ENCODE measurements at places on chromosomes 6 and 20. TPM values are rescaled to one million over a fixed set of nuclear protein-coding genes. Genes with fewer than 3 reads are reported as not detected.

DNA sequence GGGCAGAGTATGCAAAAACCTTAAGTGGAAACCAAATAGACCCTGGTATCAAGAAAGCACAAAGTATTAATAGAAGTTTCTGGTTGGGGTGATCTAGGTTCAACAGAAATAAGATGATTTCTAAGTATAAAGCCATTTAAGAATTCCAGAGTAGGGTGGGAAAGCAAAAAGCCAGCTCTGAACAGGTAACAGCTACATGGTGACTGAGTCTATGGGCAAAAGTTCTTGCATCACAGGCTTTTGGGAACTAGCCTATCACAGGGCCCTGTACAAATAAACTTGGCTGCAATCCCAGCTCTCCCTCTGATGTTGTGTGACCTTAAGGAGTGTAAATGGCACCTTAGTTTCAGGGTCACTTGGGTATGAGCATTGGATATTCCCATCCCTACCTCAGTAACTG lies 5.5 kb downstream of the TCF19 start:
- DNase-seq, result no peak

GRCh38 chr20:13302647-13303450 lies 81.8 kb downstream of the ISM1 start:
- DNase-seq, result peak; percentile 69

DNA sequence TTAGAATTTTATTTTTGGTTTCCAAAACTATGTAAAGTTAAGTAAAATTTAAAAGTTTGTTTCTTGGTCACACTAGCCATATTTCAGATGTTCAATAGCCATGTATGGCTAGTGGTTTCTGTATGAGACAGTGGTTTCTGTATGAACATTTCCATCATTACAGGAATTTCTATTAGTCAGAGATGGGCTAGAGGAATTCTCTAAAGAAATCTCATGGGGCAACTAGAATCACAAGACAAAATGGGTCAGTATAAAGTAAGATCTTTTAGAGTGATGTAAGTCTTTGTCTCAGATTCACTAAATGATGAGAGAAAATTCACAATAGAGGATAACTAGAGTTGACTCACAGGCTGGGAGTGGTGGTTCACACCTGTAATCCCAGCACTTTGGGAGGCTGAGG lies 149.0 kb downstream of the FUT9 start:
- DNase-seq, result no peak

GRCh38 chr20:46994341-46994740 lies 99.7 kb downstream of the EYA2 start:
- no peak for DNase-seq

DNA sequence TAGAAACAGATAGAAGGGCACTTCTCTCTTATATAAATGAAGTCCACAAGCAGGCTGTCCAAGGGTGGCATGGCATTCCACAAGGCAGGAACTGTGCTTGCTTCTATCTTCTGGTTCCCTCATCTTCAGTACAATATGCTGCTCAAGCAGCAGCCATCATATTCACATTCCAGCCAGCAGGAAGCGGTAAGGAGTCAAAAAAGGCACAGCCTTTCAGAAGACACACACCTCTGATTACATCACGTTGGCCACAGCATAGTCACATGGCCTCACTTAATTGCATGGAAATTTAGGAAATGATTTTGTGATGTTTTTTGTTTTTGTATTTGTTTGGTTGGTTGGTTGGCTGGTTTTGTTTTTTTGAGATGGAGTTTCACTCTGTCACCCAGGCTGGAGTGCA lies 19.0 kb downstream of the REM1 start:
- DNase-seq, result peak; percentile 69

DNA sequence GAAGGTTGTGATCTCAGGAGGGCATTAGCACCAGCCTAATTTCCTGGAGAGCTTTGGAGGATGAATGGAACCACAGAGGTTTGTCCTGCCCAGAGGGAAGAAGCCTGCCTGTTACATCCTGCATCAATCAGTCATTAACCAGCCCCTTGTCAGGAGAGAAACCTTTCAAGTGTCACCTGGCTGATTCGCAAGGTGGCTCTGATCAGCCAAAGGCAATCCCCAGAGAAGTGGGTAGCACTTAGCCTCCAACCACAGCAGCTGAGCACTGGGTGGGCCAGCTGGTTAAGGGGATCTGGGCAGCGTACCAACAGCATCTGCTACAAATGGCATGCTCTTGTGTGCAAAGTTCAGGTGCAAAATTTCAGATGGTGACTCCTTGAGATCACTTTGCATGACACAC lies 26.9 kb downstream of the ANKEF1 start:
- peak; percentile 54 for DNase-seq

DNA sequence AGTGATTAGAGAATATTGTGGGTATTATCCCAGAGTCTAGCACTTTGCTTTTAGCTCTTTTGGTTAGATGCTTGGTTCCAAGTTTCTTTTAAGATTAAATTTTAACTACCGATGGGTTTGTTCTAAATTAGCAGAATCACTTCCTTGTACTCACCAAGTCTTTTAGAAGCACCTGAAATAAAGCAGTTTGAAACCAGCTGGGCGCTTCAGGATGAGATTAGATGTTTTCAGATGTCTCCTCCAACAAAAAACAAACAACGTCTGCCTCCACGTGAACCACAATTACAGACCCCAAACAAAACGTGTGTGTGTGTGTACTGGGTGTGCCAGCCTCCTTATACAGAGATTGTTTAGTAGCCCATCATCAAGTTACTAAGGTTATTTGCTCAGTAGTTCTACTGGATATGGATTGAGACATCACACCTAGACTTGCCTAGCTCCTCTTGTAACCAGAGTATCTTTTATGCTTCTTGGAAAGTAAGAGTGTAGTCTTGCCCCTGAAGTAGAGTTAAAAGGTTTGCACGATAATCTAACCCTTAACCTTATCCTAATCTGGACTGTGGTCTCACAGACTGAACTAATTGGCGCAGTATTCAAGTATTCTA lies 2.3 kb downstream of the DSTN start:
- DNase-seq, result no peak

DNA sequence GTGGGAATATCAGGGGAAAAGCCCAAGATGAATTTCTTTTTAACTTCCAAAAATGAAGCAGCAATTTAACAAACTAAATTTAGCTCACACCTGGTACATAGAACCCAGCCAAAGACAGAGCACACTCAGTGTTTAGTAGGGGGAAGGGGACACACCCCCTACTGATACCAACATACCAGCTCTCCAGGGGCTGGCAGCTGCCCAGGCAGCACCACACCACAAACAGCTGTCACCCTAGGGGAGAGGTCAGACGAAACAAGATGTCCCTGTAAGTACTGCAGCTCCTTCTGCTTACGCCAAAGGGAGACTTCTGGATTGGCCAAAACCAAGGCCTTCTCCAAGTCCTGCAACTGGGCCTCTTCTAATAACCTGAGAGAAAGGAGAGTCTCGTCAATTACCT lies 26.0 kb downstream of the MDN1 start:
- DNase-seq, result no peak

The JPH2 gene
- 0.07 TPM for total RNA-seq

- peak; percentile 75 for DNase-seq
These were observed 112.6 kb upstream of the RALGAPA2 start for GRCh38 chr20:20824924-20825584.

- peak; percentile 86 for DNase-seq
These were observed 3.6 kb upstream of the MATN4 start for GRCh38 chr20:45311589-45312211.

DNA sequence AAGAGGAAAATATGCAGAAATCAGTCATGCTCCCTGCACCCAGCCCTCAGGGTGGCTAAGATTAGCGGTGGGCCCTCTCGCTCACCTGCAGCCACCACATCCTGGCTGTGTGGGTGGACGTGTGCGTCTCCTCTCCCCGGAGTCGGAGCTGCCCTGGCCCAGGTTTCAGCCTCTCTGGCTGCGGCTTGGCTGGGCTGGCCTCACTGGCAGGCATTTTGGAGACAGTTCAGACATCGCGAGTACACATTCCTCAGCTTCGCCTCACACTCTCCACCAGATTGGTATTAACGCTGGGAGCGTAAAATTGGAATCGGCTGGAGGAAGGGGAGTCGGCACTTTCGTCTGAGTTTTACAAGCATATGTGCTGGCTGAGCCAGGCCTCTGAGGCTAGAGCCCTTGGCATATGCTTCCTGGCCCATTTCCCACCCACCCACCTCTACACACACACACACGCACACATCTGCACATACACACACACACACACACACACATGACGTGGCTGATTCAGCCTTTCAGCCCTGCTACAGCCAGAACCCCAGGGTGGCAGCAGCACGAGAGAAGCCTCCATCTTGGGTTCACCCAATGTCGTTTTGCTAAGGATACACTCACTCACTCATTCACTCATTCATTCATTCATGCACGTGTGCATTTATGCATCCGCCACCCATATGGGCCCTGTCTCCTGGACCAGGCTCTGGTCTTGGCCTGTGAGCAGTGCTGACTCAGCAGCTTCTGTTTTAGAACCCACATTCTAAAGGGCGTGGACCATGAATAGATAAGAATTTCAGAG lies 42.9 kb downstream of the BCAS4 start:
- no peak for DNase-seq

The SOX4 gene
- 269 TPM for total RNA-seq

DNA sequence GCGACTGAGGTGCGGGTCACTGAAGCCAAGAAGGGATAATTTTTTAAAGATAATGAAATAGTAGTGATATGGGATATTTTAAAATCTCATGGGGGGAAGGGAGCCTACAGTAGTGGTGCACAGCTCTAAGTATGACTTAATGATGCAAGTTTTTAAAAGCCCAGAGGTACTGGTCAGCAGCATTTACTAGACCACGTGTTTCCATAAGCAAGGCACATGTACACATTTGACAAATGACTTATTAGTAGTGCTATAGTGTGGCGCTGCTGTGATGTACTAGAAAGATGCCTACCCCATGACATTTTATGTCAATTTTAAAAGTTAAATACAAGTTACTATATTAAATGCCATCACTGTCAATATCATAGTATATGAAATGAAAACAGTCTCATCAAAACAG lies 7.5 kb upstream of the LINC00237 start:
- DNase-seq, result no peak

The GSTA1 gene
- total RNA-seq, result not detected

GRCh38 chr6:149139782-149140136 lies 177.8 kb upstream of the TAB2 start:
- DNase-seq, result no peak

DNA sequence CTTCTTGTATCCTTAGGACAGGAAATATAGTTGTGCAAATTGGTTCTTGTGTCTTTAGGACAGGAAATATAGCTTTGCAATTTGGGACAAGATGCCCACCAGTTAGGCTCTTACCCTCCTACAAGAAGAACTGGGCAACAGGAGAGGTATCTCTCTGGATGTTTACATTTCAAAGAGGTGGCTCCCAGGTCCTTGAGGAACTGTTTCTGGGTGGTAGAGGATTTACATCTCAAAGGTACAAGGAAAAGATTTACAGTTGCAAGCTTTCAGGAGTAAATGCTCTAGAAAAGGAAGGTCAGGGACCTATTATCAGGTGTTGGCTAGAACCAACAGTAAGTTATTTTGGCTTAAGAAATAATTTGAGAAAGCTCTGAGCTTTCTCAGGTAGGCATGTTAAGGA lies 19.2 kb downstream of the RNF182 start:
- DNase-seq, result no peak

DNA sequence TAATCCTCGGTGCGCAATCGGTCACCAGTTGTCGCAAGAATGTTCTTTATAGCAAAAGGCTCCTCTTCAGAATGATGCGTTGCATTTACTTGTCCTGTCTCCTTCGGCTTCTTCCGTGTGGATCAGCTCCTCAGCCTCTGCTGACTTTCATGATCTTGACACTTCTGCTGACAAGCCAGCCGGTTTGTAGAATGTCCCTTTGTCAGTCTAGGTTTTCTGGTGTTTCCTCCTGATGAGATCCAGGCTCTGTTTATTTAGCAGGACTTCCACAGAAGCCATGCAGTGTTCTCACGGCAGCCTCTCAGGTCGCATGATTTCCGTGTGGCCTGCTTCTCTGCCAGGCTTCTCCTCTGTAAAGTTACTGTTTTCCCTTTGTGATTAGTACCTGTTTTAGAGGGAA lies 66.9 kb downstream of the STX11 start:
- no peak for DNase-seq

The CDSN gene
- total RNA-seq, result not detected

GRCh38 chr20:41819436-41819835 lies 201.3 kb upstream of the CHD6 start:
- DNase-seq, result no peak

The SIRPD gene
- total RNA-seq, result not detected

- DNase-seq, result no peak
These were observed 46.2 kb downstream of the TRAF3IP2 start for GRCh38 chr6:111559188-111560097.

GRCh38 chr6:153595903-153596302 lies 443.1 kb upstream of the OPRM1 start:
- DNase-seq, result no peak

DNA sequence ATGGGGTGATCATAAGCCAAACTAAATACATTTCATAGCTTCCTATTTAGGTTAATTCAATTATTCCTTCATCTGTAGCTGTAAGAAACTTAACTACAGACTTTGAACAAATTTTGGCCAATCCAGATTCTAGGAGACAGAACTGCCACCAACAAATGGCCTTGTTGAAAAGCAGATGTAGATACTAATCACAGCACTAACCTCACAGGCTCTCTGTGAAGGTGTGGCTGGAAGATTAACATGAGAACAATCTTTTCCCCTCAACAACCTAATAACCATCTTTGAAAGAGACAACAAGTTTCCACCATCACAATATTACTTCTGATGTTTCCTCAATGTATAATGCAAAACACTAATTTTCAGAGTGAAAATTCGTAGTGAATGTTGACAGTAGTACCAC lies 87.8 kb downstream of the SESN1 start:
- no peak for DNase-seq

- DNase-seq, result no peak
These were observed 43.8 kb downstream of the ERMARD start for GRCh38 chr6:169795196-169795595.

The FAM209A gene
- total RNA-seq, result not detected

- peak; percentile 30 for DNase-seq
These were observed 5.1 kb upstream of the C20orf144 start for GRCh38 chr20:33656783-33657703.

GRCh38 chr20:34938466-34939163 lies 17.0 kb downstream of the GSS start:
- DNase-seq, result no peak
